ENCODE measurements at places on chromosomes 7 and 10.

- no peak for DNase-seq
These were observed 702.8 kb downstream of the PARD3 start for GRCh38 chr10:34112171-34112782.

DNA sequence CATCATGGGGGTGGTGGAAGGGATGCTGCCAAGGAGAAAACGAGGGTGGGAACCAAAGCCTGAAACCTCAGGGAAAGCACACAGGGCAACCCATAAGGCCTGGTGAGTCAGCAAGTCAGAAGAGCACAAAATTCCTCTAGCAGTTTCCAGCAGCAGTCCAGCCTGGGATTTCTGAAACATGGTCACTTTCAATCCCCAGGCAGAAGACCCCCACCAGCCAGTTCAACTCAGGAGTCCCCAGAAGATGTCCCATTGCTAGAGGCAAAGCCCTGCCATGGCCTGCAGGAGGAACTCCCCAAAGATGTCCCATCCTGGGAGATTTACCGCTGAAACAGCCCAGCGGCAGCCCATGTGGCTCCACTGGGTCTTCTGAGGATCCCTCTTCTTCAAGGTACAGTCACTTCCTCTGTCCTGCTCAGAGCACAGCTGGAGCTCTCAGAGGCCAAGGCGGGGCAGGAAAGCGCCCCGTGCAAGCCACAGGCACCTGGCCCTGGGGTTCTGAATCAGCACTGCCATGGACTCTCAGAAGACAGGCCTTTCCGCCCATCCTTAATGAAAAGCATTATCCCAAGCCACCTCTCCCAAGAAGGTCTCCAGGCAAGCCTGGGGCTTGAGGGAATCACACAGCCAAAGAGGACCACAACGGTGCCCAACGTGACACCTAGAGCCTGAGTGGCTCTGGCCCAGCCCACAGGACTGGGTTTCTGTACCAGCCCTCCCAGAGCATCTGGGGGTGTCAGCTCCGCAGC is 196.9 kb downstream of the GRID1 start:
- DNase-seq = no peak

DNA sequence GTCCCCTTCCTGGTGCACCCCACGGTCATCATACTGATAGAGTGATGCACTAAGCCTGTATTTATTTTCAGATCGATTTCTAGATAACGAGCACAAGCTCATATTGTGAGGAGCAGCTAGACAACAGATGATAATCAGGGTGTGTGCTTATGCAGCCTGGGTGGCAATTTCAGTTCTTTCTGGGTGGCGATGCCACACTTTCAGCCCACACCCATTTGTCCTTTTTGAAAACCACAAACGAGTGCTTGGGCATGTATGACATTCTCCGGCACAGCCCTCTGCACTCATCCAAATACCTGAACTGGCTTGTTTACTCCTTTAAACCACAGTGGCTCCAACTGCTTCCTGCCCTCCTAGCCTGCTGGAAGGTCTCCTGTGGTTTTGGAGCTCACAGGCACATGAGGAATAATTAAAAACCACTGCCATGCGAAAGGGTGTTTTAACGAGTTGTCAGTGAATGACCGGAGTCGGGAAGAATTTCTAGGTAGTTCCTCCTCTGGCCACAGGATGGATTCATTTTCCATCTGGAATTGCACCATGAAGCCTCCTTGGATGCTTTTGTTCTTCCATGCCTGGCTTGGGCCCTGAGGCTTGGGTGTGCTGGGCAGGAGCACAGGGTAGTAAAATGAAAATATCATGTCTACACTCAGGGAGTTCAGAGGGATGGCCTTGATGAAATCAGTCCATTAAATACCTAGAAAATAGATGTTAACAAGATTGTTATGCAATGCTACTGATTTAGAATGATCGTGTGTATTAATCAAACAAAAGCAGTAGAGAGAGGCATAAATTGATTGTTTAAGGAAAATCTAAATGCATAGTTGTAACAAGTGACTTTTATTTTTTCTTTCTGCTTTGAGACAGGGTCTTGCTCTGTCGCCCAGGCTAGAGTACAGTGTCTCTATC is 52.4 kb upstream of the ITGB1 start:
- no peak for DNase-seq

DNA sequence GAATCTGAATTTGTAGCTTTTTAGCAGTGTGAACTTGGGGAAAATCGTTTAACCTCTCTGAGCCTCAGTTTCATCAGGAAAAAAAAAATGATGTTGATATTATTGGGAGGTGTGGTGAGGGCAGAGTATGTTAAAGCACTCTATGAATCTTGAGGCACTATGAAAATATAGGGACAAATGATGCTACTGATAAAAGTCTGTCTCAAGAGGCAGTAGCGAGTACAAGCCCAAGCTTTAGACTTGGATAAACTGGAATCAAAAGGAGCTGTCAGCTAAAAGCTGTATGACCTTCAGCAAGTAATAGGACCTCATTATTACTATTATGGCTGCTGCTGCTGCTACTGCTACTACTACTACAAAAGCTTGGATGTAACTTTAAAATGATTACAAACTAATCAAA is 8.4 kb downstream of the ZNF277 start:
- no peak for DNase-seq

- DNase-seq = no peak
These were observed 62.7 kb upstream of the STRIP2 start for GRCh38 chr7:129371487-129371886.

DNA sequence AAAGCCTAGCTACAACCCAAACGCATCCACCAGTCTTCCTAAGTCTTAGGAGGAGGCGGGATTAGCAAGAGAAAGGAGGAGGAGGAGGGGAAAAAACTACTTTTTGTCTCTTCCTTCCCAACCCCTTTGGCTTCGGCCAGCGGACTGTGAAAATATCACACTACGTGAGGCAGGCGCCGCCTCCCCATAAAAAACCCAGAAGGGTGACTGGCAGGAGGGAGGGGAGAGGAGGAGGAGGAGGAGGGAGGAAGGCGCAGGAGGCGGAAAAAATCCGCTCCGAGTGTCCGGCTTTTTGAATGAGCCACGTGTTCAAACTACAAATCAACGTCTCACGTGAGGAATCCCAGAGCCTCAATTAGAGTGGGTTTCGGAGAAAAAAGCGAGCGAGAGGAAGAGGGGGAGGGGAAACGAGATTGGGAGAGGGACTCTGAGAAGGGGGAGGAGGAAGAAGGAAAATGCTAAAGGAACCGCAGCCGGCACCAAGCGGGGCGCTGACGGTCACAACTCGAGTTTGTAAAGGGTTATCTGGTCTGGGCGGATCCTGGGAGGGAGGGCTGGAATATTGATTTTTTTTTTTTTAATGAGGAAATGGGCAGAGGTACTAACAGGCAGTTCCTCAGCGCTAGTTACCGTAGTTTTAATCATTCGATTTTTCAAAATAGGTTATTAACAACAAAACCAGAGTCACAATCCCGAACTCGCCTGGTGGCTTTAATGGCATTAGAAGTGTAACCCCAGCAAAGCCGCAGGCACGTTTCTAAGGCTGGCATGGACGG is at the start of gene IGF2BP3:
IGF2BP3 (minus strand) TSS at position 162 of the 776 bp plus-strand sequence. CDS start 381 bp downstream, outside the sequence.
- DNase-seq = peak; percentile 94

DNA sequence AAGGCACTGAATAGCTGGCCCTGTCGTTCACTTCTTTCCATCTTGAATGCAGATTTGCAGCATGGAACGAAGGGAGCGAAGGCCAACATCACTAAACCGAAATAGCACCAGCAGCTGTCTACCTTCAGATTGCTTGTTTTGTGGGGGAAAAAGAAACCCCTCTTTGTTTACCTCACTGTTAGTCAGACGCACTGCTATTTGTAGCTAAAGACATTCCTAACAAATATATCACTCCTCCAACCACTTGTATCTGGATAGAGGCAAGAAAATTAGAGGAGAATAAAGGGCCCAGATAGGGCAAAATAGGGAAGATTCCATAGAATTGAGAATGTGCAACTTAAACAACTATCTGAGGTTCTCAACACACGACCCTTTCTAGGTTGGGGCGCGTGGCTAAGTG is 26.5 kb downstream of the ANK3 start:
- no peak for DNase-seq

- DNase-seq = no peak
These were observed 11.4 kb downstream of the GIMAP6 start for GRCh38 chr7:150620617-150621371.

DNA sequence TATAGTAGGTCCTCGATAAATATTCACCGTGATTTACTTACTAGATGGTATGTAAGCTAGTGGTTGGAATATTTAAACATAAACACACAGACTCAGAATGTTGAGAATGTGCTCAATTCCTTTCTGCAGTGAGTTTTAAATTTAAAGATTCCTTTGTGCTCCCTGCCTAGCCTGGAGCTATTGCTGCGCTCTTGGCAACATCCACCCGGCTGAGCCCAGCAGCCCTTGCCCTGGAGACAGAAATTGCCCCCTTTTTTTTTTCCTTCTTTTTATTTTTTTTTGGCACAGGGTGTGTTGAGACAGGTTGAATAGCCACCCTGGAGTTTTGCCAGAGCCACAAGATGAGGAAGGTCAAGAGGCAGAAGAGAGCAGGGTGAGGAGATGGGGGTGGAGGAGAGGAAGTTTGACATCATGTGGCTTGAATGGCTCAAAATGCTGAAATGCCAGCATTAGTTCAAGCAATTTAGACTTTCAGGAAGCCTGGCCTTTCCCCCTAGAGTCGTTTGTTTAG is 180.8 kb downstream of the PRKCQ start:
- no peak for DNase-seq

DNA sequence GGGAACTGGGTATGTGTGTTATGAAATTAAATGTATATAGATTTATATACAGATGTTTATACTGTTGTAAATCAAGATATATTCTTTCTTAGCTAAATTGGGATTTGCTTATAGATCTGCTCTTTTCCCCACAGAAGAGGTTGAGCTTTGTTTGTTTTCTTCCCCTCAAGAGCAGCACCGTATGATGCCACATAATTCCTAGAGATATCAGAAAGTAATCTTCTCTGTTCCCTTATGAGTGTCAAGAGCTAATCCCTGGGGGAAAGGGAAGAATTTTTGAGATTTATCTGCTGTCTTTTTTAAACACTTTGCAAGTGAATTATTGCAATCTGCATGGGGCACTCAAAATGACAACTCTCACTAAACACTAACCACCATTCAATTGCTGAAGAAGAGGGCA is 68.7 kb upstream of the SP4 start:
- DNase-seq = no peak

GRCh38 chr10:78537018-78537417 is 503.4 kb downstream of the RPS24 start:
- no peak for DNase-seq

GRCh38 chr10:120262857-120263547 is 194.0 kb upstream of the PLPP4 start:
- DNase-seq = no peak

- no peak for DNase-seq
These were observed 32.3 kb upstream of the CELF2 start for GRCh38 chr10:10985361-10985760.

GRCh38 chr10:113865901-113866300 is 11.4 kb downstream of the NHLRC2 start:
- DNase-seq = no peak

DNA sequence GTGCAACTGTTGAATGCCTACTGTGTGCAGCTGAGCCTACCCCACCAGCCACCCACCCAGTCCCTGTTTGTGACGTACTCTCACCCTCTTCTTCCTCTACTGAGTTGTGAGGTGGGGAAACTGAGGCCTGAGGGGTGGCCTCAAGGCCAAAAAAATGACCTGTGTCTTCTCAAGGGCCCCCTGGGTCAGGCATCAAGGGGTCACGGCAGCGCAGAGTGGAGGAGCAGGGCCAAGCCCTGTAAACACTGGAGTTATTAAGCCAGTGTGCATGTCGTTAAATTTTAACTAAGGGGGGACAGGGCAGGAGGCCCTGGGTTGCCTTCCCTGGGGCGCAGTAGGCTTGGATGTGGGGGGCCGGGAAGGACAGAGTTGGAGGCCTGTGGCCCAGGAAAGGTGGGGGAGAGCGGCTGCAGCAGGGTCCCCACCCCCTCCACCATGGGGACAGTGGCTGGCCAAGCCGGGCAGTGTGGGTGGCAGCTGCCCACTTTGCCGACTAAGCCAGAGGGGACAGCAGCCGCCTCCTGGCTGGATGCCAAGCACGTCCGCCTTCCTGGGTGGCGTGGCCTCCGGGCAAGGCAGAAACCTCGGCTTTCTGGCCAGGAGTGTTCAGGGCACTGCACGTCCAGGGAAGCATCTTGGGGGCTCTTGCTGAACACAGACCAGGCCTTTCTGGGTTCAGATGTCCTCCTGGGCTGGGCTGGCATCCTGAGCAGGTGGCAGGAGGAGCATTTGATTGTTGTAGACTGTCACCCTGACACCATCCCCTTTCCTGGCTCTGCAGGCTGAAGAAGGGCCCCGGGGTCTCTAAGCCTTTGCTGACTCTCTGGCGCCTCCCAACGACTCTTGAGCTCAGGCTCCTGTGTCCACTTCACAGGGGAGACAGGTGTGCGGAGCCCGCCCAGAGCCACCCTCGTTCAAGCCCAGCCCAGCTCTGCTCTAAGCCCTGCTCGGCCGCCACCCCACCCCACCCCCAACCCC is 1.9 kb downstream of the SLC29A4 start:
- peak; percentile 48 for DNase-seq

GRCh38 chr10:75508239-75508813 is 76.9 kb downstream of the LRMDA start:
- DNase-seq = no peak

DNA sequence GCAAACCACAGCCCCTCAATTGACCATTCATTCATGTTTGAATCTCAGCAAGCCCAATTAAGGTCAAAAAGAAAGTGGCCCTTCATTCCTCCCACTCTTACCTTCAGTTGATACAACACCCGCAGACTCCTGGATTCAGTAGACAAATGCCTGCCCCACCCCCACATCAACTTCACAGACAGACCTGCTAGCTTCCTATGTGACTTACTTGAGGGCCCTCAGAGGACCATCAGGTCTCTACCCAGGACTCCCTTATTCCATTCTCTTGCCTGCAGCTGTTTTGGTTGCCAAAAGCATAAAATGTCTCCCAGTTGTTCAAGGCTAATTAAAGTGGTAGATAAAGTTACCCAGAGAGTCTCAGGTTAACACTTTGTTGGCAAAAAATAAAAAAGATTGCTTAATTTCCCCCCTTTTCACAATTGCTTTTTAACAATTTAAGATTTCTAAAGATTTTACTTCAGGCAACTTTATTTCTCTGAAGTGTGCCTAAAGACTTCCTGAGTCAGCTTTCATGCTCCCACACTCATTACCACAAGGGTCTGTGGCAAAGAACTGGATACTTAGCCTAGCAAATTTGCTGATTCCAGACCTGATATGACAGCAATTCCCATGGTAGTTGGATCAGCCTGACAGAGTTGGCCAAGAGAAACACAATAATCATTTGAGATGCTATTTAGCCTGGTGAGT is 3.3 kb upstream of the MTERF1 start:
- DNase-seq = no peak

- DNase-seq = no peak
These were observed 44.9 kb downstream of the TLL2 start for GRCh38 chr10:96468845-96469244.

- no peak for DNase-seq
These were observed 104.7 kb downstream of the CHCHD3 start for GRCh38 chr7:132977234-132977633.

DNA sequence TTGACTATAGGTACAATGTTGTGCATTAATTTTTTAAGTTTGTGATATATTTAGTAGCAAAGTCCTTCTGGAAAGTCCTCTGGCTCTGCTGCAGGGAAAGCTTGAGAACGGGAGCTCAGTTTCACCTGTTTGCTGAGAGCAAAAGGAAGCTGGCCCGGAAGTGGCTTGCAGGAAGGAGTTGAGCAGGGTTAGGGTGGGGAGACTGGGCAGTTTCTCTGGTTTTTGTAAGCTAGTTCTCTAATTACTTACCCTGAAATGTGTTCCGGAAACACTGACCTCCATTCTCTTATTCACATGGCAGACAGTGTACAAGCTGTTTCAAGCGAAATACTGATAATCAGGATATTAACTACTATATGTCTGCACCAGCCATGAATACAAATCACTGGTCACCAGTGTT is 22.3 kb downstream of the MAP3K8 start:
- DNase-seq = no peak
